Activated CD4-positive, CD25-positive, alpha-beta regulatory T cell treated with anti-CD3 and anti-CD28 coated beads, Interleukin-2, amount 50 U/mL, for 16 hours (primary cell): ENCODE measurements at places on chromosomes 7 and 10.

DNA sequence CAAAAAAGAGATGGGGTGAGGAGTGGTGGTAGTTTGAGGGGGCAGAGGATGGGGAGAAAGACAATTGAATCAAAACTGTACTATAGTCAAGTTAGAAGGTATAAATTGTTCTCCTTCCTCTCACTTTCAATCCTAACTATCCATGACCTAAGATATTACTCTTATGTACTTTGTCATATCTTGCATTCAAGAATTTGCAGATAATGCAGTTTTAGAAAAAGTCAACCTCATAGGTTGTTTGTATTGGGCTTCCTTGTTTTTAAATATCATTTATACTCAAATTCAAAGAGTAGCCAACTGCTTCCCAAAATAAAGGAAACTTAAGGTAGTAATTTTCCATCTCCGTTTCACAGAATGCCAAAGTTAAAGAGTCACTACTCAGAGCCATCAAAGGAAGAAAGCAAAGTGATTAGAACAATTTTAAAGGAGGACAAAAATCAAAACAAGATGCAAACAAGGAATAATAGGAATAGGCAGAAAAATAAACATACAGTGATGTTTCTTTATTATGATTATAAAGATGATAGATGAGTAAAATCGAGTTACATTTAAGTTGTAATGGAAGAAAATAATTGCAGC is 32.7 kb downstream of the MET start:
- DNase-seq = no peak

- DNase-seq = no peak
Observed at GRCh38 chr7:158238616-158239289, 348.9 kb downstream of the PTPRN2 start.

GRCh38 chr7:55486991-55487390 is 85.3 kb downstream of the VOPP1 start:
- DNase-seq = no peak

DNA sequence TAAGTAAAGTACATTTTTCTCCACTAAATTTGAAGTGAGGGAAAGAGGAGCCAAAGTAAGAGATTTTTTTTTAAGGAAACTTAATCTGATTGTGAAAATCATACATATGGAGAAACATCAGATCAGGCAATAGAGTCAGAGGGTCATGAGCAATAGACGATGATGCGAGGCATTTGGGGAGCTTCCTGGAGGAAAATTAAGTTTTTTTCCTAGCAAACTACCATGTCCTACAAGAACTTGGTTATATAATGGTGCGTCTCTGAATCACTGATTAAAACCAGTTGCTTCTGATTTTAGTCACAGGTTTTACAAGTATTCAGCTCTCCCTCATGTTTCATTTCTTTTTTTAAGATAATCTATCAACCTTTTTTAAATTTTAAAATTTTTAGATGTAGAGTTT is 52.1 kb upstream of the MTURN start:
- no peak for DNase-seq

DNA sequence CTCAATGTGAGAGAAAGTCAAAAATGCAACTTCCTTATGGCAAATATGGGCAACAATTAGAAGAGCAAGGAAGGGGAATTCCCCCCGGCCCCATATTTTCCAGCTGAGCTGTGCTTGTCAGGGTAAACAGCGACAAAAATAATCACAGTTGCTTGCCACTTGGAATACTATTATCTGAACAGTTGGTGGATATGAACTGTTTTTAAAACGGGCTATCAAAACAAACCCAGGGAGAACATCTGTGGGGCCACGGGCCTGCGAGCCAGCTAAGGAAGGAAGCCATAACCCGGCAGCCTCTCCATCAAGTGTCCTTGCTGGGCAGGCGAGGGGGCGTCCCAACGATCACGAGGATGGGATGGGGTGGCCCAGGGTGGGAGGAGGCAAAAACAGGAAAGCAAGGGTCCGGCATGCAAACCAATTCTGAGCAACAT is 228.4 kb downstream of the ARHGAP12 start:
- DNase-seq = no peak

GRCh38 chr10:42519761-42520460 is 118.5 kb downstream of the ZNF33B start:
- DNase-seq = no peak

GRCh38 chr7:82345886-82346285 is 97.7 kb downstream of the CACNA2D1 start:
- no peak for DNase-seq

GRCh38 chr7:14988941-14989340 is 86.4 kb upstream of the DGKB start:
- DNase-seq = no peak

- no peak for DNase-seq
Observed at GRCh38 chr10:82683945-82684344, 809.0 kb downstream of the NRG3 start.

- DNase-seq = no peak
Observed at GRCh38 chr7:151412318-151412717, 2.5 kb upstream of the WDR86 start.

DNA sequence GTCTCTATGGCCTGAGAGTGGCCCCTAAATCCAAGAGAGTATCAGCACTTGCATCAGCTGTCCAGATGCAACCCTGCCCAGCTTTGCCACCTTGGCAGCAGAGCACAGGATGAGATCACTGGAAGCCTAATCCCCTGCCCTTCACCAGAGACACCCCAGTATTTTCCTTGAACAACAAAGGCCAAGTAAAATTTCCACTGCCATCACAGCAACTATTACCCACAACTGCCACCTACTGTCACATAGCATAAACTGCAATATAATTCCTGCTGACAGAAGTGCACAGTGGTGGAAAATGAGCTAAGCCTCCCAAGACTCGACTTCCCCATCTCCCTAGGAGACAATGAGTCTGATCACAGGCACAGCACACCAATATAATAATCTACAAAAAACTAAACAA is 462.8 kb upstream of the ZWINT start:
- DNase-seq = no peak

GRCh38 chr7:141271451-141271850 is 197.6 kb downstream of the TMEM178B start:
- DNase-seq = no peak
